ENCODE measurements at places on chromosomes 1 and 21.

DNA sequence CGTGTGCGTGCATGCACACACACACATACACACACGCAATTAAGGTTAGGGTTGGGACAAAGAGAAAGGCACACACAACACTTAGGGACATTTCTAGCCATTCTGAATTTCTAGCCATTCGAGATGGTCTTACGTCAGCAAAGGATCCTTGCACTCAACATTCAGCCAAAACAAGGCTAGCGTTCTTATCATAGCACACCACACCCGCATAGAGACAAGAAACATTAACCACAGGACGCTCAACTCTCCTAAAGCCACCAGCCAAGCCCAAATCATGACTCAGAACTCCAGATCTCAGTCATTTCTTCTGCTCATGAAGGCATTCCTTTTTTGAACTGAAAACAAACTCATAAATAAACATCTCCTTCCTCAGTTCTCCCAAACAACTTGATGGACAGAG lies 106.8 kb downstream of the LMO4 start:
- DNase-seq, result no peak

- DNase-seq, result no peak
Observed at GRCh38 chr1:119909890-119910596, 13.7 kb upstream of the ADAM30 start.

- no peak for DNase-seq
Observed at GRCh38 chr1:45934947-45935346, 131.5 kb downstream of the MAST2 start.

DNA sequence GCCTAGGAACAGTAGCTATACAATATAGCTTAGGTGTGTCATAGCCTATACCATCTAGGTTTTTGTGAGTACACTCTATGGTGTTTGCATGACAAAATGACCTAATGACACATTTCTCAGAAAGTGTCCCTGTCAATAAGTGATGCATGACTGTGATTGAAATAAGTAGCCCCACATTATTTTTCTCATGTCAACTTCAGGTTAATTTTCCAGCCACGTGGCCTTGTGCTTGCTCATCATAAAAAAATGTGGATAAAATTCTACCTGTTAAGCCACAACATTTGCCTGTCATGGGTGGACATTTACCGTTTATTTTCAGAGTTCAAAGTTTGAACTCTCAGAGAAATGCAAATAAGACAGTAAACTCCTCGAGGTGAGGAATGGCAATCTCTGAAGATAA lies 5.5 kb downstream of the DISC1 start:
- DNase-seq, result no peak

GRCh38 chr21:35057428-35057827 lies 8.3 kb upstream of the RUNX1 start:
- no peak for DNase-seq

DNA sequence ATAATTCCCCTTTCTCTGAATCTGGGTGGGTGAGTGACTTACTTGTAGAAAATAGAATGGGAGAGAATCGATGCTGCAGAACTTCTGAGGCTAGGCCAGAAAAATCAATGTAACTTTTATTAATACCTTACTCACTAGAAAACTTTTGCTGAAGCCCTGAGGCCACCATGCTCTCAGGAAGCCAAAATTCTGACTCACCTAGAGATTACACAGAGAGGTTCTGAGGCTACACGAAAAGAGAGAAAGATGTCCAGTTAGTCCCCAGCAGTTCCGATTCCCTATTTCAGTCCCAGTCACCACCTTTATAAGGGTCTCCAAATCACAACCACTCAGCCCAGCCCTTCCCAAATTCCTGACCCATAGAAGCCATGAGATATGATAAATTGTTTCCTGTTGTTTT lies 135.2 kb downstream of the NTPCR start:
- no peak for DNase-seq

DNA sequence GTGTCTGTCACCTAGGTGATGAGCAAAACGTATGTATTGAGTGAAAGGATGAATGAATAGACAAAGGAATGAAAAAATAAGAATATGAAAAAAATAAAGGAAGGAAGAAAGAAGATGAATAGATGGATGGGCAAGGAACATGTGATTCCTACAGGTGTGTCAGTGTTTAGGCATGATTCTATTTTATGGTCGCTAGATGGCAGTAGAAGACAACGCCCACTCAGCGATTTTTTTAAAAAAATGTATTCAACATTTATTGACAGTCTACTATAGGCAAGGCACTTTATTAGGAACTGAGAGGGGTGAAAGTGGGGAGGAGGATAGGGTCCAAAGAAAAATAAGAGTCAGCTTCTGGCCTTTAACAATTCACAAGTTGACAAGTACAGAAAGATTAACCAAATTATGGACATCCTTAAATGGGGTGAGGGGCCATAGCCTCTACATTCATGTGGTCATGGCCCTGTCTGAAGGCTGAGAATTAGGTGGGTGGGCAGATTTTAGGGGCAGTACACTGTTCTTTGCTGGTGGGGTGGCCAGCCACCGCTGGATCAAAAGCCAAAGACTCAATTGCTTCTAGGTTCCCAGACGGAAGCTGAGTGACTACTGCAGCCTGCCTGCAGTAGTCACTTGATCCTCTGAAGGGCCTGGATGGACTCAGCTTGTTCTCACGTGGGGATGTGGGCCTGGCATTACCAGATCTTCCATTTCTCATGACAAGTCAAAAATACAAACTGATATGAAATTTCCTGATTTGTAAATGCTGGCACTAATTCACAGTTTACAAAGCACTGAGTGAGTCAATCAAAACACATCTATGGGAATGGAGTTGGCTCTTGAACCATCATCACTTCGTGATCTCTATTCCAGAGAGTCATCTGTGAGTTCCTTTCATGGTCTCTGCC lies 83.9 kb downstream of the FASLG start:
- no peak for DNase-seq

- DNase-seq, result no peak
Observed at GRCh38 chr1:217012659-217013058, 289.4 kb upstream of the ESRRG start.

- no peak for DNase-seq
Observed at GRCh38 chr21:31201548-31201947, 142.5 kb downstream of the TIAM1 start.

DNA sequence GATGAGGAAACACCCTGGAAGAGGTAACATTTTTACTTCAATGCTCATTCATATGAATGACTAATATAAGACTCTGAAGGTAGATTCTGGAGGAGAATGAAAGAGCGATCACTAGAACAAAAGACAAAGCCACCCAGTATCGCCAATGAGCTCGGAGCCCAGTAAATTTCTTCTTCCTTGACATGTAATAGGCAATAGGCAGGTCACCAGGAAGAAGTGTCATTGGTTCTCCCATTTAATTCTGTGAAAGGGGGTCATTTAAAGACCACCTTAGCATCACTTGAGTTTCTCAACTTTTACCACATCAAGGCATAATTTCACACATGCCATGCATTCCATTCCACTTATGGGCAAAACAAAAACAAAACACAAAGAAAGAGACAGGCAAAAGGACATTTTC lies 7.9 kb downstream of the TNFSF18 start:
- no peak for DNase-seq

DNA sequence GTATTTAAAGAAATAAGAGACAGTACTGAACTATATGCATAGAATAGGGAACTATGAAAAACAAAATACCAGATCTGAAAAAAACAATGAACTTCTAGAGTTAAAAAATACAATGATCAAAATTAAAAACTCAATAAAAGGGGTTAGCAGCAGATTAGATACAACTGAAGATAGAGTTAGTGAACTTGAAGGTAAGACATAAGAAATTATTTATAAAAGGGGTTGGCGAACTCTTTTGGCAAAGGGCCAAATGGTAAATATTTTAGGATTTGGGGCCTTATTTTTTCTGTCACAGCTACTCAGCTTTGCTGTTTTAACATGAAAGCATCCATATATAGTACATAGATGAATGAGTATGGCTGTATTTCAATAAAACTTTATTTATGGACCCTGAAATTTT lies 111.4 kb downstream of the ST3GAL3 start:
- no peak for DNase-seq

DNA sequence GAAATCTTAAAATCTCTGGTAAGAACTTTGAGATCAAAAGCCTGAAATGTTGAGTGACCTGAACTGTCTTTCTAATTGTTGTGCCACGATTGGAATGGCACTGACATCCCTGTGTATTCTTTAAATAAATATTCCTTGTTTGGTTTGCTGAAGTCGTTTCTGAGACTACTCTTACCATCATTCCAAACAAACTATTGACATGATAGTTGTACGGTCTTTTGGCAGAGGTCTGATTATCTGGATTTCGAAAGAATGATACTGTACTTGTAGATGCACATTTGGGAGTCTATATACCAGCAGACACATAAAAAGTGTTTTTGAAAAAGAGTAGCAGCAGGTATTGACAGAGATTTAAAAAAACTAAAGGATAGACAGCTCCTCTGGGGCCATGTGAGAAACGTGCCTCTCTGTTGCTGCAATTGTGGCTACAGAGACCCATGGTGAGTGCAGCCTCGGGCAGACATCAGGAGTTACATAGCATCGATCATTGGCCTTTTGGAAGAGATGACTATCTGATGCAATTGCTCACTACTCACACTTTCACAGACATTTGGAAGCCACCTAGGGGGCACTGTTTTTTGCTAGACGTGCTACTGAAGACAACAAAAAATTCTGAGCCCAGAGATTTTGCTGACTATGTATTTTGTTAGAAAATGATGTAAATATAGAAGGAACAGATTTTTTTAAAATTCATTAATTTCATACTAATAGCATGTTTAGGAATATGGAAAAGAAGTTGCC lies 464.5 kb downstream of the KCNT2 start:
- no peak for DNase-seq

DNA sequence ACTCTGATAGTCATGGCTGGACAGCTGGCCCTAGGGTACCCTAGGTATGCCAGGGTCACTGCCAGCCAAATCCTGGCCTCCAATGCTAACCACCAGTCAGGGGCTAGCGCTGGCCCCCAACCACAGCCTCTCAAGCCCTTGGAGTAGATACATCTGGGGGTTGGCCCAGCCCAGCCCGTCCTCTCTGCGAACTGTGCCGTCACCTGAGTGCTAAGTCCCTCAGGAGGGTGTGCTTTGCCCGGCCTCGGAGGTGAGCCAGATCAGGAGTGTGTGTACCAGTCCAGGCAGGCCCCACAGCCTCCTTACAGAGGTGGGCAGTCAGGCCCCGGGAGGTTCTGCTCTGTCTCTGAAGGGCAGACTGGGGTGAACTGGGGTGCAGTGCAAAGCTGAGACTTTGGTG lies 34.0 kb upstream of the DISP3 start:
- no peak for DNase-seq

- DNase-seq, result no peak
Observed at GRCh38 chr1:111720977-111721786, 18.0 kb downstream of the INKA2 start.

- no peak for DNase-seq
Observed at GRCh38 chr1:198109371-198109715, 47.5 kb upstream of the NEK7 start.

GRCh38 chr1:43942411-43942810 lies 4.3 kb upstream of the IPO13 start:
- DNase-seq, result no peak

DNA sequence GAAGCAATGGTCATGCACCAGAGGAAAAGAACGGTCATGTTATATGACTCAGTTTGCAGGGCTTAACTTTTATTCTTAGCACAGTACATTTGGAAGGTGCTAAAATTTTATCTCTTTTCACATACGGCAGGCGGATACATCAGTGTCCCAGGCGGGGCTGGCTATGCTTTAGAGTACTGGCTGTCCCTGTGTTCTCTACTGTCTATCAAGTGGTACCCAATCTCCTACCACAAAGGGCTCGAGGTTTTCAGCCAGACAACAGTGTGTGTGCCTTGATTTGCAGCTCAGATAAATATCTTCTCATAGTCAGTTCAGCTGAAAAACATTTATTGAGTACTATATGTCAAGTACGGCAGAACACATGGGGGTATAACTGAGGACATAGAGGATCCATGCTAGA lies 65.3 kb downstream of the URB2 start:
- DNase-seq, result no peak

DNA sequence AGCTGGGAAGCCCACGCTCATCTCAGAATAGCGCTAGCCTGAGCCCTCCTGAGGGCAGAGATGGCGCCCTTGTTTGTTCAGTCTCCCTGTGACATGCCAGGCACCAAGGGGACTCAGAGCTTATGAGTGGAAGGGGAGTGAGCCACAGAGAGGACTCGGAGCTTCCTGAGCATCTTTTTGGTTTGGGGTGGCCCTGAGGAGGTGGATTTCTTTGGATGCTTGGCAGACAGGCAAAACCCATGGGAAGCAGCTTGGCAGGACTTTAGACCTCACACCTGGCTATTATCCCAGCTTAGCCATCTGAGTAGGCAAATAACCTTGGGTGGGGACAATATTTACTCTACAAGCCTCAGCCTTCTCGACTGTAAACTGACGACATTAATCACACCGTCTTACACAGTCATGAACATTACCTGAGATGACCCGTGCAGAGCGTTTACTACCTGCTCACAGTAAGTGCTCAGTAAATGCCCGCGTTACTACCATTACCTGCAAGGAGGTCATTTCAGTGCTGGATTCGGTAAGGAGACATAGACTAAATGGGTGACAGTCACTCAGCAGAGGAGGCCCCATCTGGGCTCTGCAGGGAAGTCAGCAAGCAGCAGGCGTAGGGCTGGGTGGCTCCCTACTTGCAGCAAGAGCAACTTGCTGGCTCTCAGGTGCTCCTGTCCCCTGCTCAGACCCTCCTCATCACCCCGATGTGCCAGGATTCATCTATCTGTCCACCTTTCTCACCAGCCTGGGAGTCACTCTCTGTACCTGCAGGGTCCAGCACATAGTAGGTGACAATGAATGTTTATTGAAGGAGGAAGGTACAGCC lies 54.9 kb downstream of the KLHDC7A start:
- no peak for DNase-seq

DNA sequence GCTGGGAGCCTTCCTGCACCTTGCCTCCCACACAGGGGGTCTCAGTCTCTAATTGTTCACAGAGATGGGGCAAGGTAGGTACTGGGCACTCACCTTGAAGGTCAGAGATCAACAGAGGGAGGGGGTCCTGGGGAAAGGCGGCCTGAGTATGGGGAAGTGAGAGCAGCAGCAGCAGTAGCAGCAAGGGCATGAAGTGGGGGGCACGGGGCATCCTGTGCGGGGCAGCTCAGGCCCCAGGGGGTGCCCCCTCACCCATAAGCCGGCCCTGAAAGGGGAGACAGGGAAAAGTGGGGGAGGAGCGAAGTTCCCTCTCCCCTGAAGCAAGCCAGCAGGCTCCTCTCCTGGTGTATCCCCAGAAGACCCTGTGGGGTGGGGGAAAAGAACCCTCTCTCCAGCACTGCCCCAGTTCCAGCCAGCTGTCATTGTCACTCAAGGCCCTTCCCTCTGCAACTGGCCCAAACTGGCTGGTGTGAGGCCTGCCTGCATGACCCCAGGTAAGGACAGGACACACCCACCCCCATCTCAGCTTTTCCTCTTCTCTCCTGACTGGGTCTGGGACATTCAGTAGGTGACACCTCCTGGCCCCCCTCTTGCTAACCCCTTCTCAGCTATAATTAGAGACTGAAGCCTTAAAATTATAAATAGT lies 3.9 kb downstream of the SEMA6C start:
- DNase-seq, result no peak

Measured in esophagus squamous epithelium (tissue), 5 donors.